ENCODE measurements at places on chromosomes 11 and 22.
A peak's percentile ranks its signal among the peaks of the same experiment; 100 is the strongest.

DNA sequence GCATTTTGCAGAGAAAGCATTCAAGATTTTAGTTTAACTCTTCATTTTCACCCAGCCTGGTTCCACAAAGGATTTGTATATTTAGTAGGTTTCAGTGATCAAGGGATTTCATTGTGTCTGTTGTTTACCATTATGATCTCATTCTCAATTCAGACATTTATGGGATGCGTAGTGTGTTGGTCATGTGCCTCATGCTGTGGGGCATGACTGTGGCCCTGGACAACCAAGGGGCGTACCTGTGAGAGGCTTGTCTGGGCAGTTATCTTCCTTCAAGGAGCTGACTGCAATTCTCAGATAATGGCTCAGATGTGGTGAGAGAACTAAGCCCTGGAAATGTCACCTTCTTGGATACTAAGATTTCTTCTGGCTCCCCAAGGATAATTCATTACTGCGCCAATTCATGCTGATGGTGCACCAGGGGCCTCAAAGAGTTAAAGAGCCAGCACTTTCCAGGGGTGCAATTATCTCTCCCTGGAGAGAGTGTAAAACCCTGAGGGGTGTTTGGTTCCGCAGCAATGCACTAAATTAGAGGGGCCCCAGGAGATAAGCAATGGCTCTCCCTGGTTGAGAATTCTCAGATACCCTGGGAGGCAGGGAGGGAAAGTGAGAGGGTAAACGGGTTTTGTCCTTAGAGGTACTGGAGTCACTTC, 32.2 kb downstream of the SLC6A5 start:
- no peak for DNase-seq

DNA sequence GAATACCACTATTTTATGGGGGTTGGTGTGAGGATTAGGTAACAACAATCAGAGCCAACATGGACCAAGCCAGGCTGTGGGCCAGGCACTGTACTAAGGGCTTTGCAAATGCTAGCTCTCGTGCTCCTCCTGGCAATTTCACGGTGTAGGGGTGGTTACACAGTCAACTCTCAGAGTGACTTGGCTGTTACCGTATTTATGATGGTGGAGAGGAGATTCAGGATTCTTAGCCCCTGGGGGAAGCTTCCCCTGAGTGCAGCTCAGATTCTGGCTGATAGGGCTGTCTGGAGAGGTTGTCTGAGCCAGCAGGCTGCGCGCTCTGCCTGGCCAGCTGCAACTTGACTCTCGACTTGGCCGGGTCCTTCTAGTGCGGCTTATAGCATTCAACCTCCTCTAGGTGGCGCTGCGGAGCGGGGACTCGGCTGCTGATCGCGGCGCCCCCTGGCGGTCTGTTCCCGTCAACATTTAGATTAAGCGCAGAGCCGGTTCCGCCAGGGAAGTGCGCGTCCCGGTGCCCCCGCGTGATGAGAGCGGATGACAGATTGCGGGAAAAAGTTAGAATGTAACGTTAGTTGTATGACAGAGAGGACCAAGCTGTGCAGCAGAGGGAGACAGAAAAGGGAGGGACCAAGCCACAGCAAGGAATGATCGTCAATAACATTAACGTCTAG, 4.5 kb upstream of the NCF4 start:
- peak; percentile 97 for DNase-seq

DNA sequence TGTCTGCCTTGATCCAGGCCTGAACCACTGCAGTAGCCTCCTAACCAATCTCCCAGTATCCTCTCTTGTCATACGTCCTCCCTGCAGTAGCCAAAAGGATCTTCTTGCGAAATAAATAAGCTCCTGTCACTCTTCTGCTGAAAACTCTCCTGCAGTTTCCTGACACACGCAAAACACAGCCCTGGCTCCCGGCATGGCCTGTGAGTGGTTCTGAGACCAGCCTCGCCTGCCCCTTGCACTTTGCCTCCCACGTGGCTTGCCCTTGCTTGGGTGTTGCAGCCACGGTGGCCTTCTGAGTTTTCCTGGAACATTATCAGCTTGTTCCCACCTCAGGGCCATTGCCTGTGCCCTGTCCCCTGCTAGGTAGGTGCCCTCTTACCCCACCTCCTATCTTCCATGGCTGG, 7.2 kb downstream of the ZC3H7B start:
- peak; percentile 30 for DNase-seq

GRCh38 chr22:16831257-16831656, 6.0 kb upstream of the XKR3 start:
- DNase-seq = no peak

DNA sequence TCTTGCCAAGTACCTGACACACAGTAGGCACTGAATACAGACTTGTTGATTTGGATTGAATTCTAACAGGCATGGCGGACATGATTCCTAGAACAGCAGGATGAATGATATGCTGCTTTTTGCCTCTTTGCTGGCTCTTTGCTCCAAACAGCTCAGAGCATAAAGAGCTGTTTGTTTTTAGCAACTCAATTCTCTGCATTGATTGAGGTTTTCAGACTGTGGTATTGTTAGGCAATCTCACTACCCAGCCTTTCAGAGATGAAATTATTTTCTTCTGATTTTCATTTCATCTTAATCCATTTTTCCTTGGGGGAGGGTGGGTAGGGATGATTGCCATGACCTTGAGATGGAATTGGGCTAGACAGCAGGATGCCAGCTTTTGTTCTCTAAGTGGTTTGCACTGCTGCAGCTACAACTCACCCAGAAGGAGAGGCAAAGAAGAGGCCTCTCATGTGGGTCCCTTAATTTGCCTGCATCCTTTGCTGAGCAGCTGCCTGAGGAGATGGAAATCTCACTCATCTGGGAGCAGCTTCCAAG, 20.5 kb downstream of the COA4 start:
- no peak for DNase-seq

DNA sequence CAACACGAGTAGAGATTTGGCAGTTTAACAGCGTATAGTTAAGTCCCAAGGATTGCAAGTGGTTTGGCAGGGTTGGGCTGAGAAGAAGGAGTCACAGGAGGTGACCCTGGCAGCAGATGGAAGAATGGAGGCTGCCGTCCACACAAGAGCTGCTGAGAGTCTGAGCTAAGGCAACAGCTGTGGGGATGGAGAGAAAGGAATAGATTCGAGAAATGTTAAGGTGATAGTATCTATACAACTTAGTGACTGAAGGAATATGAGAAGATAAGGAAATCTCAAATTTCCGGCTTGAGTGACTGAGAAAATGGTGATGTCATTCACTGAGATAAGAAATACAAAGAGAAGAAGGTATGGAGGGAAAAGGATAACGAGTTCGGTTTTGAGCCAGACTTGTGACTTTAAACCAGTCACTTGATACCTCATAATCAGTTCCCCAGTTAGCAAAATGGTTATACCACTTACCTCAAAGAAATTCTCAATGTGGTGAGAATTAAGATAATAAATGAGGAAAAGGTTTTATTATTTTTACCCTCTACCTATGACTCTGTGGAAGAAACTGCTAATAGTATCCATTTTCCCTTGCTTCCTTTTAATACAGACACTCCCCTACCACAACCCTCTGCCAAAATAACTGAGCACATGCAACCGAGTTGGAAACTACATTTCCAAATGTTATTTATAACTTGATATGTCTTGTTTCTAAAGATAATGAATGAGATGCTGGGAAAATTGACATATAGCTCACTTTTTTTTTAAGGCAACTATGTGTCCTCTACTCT, 30.7 kb downstream of the FAM168A start:
- no peak for DNase-seq

- no peak for DNase-seq
Measured at GRCh38 chr11:111230122-111230465, 15.4 kb upstream of the POU2AF2 start.

- DNase-seq = no peak
Measured at GRCh38 chr11:115054570-115055538, 376.5 kb downstream of the NXPE2 start.

DNA sequence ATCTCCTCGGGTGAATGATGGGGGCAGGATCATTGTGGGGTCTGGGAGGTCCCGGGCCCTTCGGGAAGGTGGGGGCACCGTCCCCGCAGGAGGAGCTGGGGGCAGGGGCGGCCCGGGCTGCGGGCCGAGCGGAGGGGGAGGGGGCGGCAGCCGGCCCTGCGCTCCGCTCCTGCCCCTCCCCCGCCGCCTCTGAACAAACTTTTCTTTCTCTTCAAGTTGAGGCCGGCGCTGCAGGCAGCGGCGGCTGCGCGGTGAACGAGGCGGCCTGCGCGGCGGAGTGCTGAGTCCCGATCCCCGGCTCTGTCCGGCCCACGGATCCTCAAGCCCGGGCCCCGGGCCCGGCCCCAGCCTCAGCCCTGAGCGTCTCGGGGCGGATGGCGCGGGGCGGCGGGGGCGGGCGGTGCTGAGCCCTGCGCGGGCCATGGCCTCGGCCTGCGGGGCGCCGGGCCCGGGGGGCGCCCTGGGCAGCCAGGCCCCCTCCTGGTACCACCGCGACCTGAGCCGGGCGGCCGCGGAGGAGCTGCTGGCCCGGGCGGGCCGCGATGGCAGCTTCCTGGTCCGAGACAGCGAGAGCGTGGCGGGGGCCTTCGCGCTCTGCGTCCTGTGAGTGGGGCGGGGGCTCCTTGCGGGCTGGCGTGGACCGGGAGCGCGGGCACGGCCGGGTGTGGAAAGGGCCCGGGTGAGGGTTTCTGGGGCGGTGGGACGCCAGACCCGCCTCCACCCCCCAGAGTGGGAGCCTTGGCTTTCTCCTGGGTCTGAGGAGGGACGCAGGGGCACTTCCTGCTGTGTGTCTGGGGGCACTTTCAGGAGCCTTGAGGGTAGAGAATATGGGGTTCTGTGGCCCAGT, at the start of gene INPPL1:
Gene INPPL1 (plus strand): TSS at position 204 of the 847 bp plus-strand sequence. CDS start 218 bp downstream, at position 422.
- DNase-seq = no peak

DNA sequence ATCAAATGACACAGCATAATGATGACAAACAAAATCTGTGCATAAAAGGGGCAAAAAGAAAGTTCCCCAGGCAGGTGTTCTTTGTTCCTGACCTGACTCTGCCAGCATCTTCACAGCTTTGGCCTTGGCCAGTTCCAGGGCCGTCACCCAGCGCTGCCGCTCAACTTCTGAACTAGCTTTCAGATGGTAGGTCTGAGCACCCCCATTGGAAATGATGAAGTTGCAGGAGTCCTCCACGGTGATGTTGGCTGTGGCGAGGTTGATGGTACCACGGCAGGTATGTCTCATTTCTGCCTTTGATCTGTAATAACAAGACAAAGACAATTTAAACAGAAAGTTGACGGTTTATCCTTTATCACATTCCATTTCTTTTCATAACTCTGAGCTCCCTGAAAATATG, 5.3 kb downstream of the OSBP start:
- no peak for DNase-seq

Measured in suppressor macrophage (primary cell).